ENCODE measurements at places on chromosomes 7 and 10.

GRCh38 chr10:28668363-28669226, 8.7 kb upstream of the BAMBI start:
- peak; percentile 41 for DNase-seq

DNA sequence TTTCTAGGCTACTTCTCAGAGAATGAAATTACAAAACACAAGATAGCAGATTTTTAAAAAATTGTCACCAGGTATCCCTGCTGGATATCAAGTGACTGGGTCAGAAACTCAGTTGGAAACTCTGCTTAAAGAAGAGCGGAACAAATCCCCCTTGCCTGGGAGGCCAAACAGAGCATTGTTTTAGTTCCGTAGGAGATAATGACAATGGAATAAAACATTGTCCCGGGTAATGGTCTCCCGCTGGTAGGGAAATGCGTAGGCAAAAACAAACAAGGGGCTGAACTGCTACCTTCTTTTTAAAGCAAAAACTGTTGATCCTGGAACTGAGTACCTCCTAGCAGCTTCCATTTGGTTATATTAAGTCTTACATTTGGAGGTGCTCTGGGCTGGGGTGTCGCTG, 21.3 kb upstream of the VAX1 start:
- no peak for DNase-seq

- DNase-seq = no peak
Observed at GRCh38 chr10:33494694-33495265, 160.3 kb upstream of the NRP1 start.

DNA sequence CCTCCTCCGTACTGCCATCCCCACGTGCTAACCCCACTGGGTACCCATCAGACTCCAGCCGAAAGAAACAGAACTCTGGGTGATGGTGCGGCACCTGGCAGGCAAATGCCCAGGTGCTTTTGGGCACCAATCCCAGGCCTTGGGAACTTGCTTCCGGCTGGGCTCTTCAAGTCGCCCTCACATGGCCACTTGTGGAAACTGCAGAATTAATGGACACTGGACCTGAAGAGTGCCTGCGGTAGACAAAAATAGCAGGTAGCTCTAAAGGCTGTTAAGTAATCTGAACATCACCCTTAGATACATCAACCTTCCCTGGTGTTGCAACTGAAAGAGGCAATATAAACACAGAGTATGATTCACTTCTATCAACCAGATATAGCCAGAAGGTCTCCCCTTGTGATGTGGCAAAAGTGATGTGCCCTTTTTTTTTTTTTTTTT, 644.4 kb downstream of the GRM8 start:
- DNase-seq = no peak

DNA sequence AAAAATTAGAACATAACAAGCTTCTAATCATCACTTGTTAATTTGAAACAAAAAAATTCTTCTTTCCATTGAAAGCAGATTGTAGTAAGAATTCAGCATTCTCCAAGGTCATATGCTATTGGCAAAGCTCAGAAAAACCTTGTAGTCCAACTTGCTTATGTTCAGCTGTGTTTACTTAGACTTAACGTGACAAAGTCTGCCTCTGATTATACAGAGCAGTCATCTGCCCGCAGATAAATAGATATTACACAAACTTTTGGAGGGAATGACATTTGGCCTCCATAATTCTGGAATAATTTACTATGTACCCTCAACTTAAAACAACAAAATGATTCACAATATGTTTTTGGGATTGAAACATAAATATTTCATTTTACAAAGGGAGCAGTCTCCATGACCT, 45.8 kb downstream of the MKX start:
- no peak for DNase-seq

Data from CD4-positive, alpha-beta T cell treated with Interleukin-10 for 1 hour (primary cell).